ENCODE measurements at places on chromosomes 4 and X.

DNA sequence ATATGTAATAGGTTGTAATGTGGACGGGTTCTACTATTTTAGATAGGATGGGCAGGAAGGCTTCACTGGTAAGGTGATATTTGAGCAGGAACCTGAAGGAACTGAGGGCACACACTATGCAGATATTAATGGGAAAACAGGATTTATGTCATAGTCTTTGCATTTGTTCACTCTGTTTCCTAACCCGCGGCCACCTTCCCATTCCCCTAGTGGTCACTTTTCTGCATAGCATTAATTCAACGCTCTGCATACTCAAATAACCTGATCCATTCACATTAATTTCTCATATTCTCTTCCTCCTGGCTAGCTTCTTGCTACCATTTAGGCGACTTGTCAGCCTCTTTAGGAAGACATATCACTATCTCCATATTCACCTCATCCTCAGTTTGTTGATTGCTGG is 61.5 kb downstream of the GSPT2 start:
- no peak overlapping the region for H3K27ac ChIP-seq
- no peak for DNase-seq
- peaks cover 9% of the 10 kb centered on the region for H3K36me3 ChIP-seq
- H3K4me3 ChIP-seq: no peak overlapping the region
- H3K4me1 ChIP-seq: peaks cover 9% of the 10 kb centered on the region
- H3K27me3 ChIP-seq: no peaks in the 10 kb centered on the region

GRCh38 chr4:38082424-38083385 is 122.5 kb downstream of the PTTG2 start:
- peaks cover 7% of the 10 kb centered on the region for H3K36me3 ChIP-seq
- H3K4me1 ChIP-seq: peaks cover 13% of the 10 kb centered on the region
- H3K27me3 ChIP-seq: no peaks in the 10 kb centered on the region
- no peak for DNase-seq
- no peak overlapping the region for H3K4me3 ChIP-seq
- no peak overlapping the region for H3K27ac ChIP-seq

DNA sequence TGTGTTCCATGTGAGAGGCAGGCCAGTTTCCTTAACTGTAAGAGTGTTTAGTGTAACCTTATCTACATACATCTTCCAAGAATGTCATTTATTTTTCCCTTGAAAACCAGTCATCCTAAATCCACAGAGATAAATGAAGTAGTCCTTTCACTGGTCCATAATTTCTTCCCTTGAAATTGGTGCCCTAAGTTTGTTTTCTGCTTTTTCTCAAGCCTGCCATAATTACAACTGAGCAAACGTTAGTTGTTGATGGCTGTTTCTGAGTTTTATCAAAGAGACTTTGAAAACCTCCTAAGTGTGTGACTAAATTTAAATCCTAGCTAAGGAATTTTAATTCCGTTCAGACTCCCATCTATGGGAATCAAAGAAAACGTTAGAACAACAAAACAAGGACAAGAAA is 3.6 kb upstream of the TDO2 start:
- H3K4me3 ChIP-seq: no peak overlapping the region
- no peak overlapping the region for H3K27ac ChIP-seq
- H3K4me1 ChIP-seq: no peaks in the 10 kb centered on the region
- no peaks in the 10 kb centered on the region for H3K36me3 ChIP-seq
- H3K27me3 ChIP-seq: peaks cover 3% of the 10 kb centered on the region

DNA sequence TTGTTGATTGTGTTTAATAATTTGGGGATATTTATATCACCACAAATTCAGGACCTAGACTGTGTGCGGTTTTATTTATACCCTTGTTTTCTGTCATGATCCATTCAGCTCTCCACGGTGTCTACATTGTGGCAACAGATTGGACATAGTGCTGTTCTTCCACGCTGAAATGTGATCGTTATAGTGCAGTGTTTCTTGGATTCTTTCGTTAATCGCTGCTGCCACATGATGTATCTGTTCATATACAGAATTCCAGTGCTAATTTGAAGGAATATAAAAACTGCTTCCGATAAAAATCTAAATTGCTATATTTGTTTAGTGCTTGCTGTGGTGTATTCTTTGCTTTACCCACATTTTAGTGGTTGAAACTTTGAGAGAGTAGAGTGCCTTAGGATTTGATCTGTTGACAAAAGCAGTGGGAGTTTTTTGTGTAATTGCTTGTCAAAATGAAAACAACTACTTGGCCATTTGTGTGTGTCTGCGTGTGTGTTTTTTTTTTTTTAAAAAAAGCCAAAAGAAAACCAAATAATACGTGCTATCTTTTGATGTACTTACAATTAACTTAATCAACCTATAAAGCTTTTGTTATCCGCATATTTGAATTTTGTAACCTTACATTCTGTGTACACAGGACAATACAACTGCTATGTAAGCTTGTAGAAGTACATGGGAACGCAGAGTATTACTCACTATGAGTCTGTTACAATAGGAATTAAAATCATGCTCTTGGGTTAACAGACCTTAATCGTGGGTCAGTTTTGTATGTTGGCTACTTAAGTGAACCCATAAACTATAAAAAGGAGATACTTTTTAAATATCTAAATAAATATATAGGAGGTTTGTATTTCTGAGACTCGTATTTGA is 353.3 kb downstream of the ARHGAP24 start:
- H3K27ac ChIP-seq: no peak overlapping the region
- peaks cover 8% of the 10 kb centered on the region for H3K4me1 ChIP-seq
- H3K4me3 ChIP-seq: no peak overlapping the region
- no peaks in the 10 kb centered on the region for H3K36me3 ChIP-seq
- H3K27me3 ChIP-seq: no peaks in the 10 kb centered on the region
- DNase-seq: no peak

DNA sequence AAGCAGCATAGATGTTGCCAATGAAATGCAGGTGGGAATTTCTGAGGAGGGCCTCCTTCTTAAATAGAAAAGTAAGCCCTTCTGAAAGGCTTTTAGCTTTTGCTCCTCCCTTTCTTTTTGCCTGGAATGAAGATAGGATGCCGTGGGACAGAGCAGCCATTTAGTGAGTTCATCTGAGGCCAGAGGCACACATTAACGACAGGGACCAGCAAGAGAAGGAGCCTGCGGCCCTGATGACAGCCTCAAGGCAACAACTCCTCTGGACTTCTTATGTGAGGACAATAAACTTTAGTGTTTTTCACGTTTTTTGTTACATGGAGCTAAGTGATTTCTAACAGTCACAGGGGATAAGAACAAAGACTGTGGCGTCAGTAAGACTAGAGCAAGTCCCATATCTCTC is 1.1 kb upstream of the BDH2 start:
- H3K27ac ChIP-seq: no peak overlapping the region
- no peak overlapping the region for H3K4me3 ChIP-seq
- H3K27me3 ChIP-seq: no peaks in the 10 kb centered on the region

DNA sequence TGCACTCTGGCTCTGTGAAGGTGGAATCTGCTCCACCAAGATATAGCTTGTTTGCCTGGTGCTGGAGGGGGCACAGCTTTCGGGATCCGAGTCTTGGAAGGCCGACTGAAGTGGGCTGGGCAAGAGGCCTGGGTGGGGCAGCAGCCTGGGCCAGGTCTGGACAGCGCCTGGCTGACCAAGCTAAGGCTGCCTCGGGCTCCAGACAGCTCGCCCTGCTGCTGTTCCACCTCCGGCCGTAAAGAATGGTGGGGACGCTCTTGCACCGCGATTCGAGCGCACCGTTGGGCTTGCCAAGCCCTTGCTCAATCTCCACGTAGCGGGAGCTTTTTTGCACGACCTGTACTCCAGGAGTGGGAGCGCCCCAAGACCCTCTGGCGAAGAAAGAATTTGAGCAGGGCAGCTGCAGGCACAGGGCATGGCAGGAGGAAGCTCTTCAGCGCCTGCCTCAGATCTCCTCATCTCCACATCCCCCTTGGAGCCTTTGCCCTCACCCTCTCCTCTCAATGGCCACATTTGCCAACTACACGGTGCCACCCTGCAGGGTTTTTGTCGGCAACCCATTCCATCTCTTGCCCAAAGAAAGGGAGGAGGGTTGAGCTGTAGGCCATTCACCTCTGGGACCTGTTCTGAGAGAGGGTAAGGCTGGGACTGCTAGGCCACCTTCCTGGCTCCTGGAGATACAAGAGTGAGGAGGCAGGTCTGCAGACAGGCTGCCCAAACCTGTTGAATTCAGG is 18.9 kb downstream of the CNGA2 start:
- H3K4me1 ChIP-seq: no peaks in the 10 kb centered on the region
- no peak overlapping the region for H3K4me3 ChIP-seq
- peak; percentile 15 for DNase-seq

- peaks cover 11% of the 10 kb centered on the region for H3K4me1 ChIP-seq
- H3K36me3 ChIP-seq: no peaks in the 10 kb centered on the region
- peak overlapping the region; percentile 60 for H3K4me3 ChIP-seq
- peak overlapping the region; percentile 84 for H3K27ac ChIP-seq
- DNase-seq: peak; percentile 31
Measured at GRCh38 chrX:24260842-24261550, 52.9 kb downstream of the SUPT20HL2 start.

DNA sequence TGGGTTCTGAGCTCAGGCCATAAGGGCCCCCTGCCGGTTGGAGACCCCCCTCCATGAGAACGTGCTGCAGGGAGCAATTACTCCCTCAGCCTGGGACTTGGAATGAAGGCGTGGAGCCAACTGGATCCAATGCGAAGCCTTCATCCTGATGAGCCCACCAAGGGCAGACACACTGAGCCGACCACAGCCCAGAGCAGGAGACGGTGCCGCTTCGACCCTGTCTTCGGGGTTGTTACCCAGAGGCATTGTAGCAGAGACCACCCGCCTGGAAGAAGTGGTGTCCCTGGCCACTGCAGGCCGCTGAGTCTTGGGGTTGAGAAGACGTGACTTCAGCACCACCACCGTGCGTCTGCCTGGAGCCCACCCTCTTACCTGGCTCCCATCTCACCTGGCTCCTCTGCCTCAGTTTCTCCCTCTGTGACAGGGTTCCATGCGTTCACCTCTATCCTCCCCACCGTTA is 7.0 kb upstream of the NKX1-1 start:
- no peak overlapping the region for H3K27ac ChIP-seq
- no peak for DNase-seq
- H3K36me3 ChIP-seq: no peaks in the 10 kb centered on the region
- H3K4me1 ChIP-seq: no peaks in the 10 kb centered on the region
- peaks cover 77% of the 10 kb centered on the region for H3K27me3 ChIP-seq
- no peak overlapping the region for H3K4me3 ChIP-seq

GRCh38 chr4:180203349-180203748 is 2039.9 kb upstream of the TENM3 start:
- DNase-seq: peak; percentile 16
- no peaks in the 10 kb centered on the region for H3K27me3 ChIP-seq
- no peak overlapping the region for H3K27ac ChIP-seq
- H3K36me3 ChIP-seq: no peaks in the 10 kb centered on the region
- H3K4me1 ChIP-seq: peaks cover 9% of the 10 kb centered on the region

GRCh38 chr4:181254771-181255170 is 988.4 kb upstream of the TENM3 start:
- no peaks in the 10 kb centered on the region for H3K36me3 ChIP-seq
- H3K4me1 ChIP-seq: no peaks in the 10 kb centered on the region
- no peak for DNase-seq
- no peak overlapping the region for H3K27ac ChIP-seq

DNA sequence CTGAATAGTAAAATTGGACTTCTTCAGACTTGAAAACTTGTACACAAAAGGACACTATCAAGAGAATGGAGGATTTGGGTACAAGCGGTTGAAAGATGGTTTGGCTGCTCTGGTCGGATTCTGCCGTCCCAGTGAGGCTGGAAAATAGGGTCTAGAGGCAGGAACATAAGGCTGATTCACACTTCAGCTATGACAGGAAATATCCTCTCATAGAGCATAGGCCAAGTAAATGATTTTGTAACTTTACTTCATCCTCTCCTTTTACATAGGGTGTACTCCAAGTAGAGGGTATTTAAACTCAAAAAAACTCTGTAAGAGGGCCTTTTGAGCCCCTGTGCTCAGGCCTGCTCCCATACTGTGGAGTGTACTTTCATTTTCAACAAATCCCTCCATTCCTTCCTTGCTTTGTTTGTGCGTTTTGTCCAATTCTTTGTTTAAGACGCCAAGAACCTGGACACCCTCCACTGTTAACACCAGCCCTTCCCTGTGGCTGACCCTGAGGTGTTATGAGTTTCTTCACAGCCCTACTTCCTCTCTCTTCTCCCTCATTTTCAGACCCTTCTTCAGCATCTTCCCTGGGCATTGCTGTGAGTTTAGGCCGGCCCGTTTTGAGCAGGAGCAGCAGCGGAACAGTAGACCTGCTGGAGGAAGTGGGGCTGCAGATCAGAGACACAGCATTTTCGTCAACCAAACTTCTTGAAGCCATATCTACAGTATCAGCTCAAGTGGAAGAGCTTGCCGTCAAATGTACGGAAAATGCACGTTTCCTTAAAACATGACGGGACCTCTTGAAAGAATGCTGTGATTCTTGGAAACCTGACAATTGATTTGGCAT is 7.2 kb downstream of the PGAM4 start:
- no peaks in the 10 kb centered on the region for H3K27me3 ChIP-seq
- no peak for DNase-seq
- peak overlapping the region; percentile 96 for H3K27ac ChIP-seq
- peaks cover 21% of the 10 kb centered on the region for H3K36me3 ChIP-seq
- peak overlapping the region; percentile 80 for H3K4me3 ChIP-seq

DNA sequence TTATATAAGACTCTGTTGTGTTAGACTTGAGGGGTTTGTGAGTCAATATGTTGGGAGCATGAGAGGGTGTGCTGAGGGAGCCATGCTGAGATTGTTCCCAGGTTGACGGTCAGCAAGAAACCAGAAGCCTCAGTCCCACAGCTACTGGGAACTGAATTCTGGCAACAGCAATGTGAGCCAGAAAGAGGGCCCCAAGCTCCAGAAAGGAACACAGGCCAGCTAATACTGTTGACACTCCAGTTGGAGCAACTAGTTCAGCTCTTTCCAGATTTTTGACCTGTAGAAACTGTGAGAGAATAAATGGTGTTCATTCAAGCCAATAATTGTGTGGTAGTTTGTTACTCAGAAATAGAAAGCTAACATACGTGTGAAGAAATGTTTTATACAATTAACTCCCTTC is 17.1 kb downstream of the ADH1A start:
- DNase-seq: no peak
- H3K4me3 ChIP-seq: no peak overlapping the region
- no peaks in the 10 kb centered on the region for H3K4me1 ChIP-seq
- no peaks in the 10 kb centered on the region for H3K36me3 ChIP-seq
- peaks cover 3% of the 10 kb centered on the region for H3K27me3 ChIP-seq

DNA sequence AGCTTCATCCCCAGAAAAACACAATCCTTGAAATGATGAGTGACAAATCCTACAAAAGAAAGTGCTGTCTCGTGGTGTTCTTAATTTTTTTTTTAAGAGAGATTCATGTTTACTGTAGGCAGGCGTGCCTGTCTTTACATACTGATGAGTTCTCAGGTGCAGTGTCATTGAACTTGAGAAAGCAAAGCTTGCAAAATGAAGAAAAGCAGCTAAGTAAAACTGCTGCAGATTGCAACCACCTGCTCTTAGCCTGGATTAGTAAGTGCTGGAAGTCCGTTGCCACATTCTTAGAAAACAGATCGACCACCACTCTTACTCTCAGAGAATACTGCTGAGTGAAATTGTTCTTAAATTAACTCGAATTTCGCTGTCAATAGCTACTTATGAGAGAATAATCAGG is 854.6 kb downstream of the TRIML1 start:
- no peaks in the 10 kb centered on the region for H3K36me3 ChIP-seq
- H3K27ac ChIP-seq: no peak overlapping the region
- no peaks in the 10 kb centered on the region for H3K27me3 ChIP-seq
